ENCODE measurements at places on chromosomes 5 and 9.

DNA sequence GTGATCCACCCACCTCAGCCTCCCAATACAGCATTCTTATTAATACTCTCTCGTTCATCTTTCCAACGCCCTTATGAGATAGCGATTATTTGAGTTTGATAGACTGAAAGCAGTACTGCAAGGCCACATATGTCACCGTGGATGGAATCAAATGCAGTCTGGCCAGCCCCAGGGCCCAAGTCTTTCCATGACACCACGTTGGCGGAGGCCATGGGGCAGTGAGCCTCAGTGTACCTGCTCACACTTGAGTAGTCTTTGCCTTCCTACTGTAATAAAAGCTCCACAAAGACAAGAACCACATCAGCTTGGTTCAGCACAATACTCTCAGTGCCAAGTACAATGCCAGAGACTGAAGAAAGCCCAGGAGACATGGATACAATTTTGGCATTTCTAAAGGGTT lies 88.5 kb downstream of the TTLL11 start:
- no peak for DNase-seq

DNA sequence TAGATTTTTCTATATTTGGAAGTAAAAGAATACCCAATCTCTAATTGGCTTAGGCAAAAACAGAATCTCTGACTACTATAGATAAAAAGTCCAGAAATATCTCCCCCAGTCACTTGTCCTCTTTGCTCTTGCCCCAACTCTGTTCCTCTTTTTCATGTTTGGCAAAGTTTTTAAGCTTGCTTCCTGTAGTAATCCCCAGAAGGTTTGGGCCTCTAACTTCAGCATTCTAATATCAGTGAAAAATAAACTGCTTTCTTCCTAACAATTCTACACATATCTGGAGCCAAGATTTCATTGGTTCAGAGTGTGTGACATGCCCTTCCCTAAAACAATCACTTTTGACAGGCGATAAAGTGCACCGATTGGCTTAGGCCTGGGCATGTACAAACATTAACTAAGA lies 1680.3 kb downstream of the MAT2B start:
- no peak for DNase-seq

DNA sequence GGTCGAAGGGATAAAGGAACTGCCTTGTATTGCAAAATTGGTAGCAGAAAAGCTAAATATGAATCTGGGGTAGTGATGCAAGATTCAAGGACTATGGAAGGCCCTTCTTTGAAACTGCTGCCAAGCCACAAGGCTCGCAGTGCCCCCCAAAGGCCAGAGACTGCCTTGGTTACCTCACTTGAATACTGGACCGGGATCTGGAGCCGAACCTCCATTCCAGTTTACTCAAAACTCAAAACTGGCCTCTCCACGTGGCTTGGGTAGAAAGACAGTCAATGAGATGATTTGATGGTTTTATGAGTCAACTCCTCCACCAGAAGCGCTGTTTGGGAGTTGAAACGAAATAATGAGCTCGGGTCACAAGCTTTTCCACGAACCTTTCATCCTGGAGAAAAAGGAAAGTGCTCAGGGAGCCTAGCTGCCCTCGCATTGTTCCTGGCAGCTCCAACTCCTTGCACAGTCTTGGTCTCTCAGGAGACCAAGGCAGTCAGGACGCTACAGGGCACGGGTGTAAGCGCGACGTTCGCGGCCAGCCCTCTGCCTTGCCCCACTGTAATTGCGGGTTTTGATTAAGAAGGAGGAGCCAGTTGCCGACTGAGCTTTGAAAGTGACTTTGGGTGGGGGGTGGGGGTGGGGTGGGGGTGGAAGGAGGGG lies 2.8 kb downstream of the ST8SIA4 start:
- no peak for DNase-seq

DNA sequence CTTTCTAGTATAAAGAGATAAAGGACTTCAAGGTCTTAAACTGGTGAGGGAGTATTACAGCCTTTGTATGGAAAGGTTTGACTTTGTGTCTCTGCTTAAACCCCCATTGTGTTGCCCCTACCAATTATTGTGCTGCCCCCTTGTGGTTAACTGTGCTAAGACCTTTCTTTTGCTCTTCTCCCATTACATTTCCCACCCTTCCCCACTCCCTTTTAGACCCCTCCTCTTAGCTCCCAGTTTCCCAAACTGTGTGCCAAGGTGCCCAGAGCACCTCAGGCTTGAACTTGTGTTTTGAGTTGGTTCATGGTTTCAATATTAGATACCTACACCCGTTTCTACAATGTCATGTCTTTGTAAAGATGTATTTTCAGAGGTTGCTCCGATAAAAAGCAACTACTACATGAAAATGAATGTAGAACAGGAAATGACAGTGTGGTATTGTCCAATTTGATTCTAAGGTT lies 2.9 kb downstream of the JAK2 start:
- peak; percentile 30 for DNase-seq

DNA sequence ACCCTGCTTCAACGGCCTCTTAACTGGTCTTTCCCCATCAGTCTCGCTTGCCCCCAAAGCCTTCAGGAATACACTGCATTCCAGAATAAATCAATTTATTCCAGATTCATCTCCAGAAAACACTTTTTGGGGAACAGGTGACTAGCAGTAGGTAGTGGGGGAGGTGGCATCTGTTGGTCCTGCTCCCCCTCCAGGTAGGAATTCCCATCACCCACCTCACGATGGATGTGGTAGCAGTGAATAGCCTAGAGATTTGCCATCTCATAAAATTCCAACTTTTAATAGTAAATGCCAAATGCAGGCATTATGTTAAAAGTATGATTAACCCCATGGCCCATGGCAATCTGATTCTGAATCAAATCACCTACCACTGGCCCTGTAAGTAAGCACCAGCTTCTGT lies 142.7 kb downstream of the MED27 start:
- DNase-seq = no peak

GRCh38 chr9:19521205-19521604 lies 112.4 kb downstream of the ACER2 start:
- DNase-seq = no peak

GRCh38 chr9:91690540-91691249 lies 259.3 kb downstream of the ROR2 start:
- DNase-seq = no peak
